ENCODE measurements at places on chromosomes 6 and 20.

- DNase-seq, result no peak
Measured at GRCh38 chr20:24588047-24588635, 118.7 kb downstream of the SYNDIG1 start.

- no peak for DNase-seq
Measured at GRCh38 chr20:5848711-5849505, 98.7 kb downstream of the SHLD1 start.

DNA sequence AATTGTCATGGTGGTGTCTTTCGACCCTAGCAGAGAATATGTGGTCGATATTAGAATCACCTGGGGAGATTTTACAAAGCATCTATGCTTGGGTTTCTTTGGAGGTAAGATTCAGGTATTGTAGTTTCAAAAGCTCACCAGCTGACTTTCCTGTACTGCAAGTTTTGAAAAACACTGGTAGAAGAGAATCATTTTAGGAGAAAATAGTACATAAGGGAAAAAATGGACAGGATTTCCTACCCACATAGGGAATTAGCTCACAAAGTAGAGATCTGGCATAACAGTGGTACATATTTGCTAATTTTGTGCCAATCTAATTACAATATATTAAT is 27.4 kb upstream of the ABT1 start:
- DNase-seq, result no peak

GRCh38 chr6:107822176-107823046 is 1.7 kb downstream of the SCML4 start:
- no peak for DNase-seq

- DNase-seq, result no peak
Measured at GRCh38 chr6:139473231-139473701, 98.8 kb upstream of the CITED2 start.

GRCh38 chr6:131400054-131400778 is 172.8 kb upstream of the ARG1 start:
- DNase-seq, result no peak

DNA sequence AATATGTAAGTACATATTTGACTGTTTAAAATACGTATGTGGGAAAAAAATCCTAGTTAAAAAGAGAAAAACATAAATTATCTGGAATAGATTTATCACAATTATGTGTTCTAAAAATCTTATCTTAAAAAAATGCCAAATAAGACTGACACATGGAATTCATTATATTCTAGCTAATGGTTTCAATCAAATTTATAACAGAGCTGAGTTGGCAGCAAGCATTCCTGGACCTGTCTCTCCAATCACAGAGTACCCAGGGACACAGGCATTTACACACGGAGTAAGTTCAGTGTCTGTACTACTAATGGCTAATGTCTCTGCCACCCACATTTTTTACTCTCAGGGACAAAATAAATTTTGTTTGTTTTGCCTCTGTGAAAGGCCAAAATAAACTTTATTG is 122.3 kb downstream of the RPS12 start:
- no peak for DNase-seq

- DNase-seq, result no peak
Measured at GRCh38 chr20:41902346-41902745, 284.2 kb upstream of the CHD6 start.

DNA sequence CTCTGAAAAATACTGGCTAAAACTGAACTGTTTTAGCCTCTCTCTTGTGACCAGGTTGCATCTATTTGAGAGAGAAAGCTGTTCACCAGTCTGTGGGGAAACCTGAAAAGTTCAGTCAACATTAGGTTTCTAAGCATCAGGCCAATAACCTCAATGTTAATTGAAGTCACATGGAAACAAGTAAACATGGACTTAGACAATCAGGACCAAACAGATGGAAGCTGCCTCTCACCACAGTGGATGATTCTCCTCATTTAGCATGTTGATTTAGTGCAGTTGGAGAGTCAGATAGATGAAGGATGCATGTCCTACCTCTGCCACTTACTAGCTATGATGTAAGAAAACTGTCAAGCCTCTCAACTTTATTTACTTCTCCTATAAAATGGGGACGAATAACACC is 18.2 kb downstream of the SCGN start:
- DNase-seq, result no peak

- no peak for DNase-seq
Measured at GRCh38 chr20:58638467-58639181, 12.5 kb upstream of the STX16 start.

DNA sequence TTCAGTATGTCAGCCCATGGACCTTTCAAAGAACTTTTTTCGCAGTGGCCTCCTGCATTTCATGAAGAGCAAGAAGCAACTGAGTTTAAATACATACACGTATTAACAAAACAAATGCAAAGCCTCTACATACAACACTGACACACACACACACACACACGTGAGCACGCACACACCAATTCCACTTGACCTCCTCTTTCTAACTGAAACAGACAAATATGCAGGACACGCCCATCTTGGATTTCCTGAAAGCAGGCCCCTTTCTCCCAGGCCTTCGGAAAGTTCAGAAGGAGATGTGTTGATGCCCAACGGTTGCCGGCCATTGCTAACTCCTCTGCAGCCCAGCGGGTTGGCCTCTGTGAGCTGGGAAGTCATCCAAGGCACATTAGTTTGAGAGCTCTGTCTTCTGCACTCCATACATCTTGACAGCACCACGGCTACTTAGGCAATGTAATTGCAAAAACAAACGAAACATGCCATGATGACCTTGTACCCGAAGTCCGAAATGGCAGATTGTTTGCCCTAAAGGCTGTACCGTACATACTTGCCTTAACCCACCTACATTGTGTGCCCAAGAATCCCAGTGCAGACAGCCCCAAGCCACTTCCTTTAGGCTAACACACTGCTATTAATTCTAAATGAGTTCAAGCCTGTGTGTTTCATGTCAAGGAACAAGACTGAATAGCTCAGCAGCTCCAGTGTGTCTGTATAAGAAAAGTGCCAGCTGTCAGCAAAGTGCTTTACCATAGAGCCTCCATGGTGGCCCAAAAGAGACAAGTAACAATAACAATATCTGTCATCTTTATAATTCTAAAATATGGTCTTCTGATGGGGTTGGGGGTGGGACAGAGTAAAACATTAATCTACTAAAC is 138.8 kb upstream of the RNF217 start:
- no peak for DNase-seq

DNA sequence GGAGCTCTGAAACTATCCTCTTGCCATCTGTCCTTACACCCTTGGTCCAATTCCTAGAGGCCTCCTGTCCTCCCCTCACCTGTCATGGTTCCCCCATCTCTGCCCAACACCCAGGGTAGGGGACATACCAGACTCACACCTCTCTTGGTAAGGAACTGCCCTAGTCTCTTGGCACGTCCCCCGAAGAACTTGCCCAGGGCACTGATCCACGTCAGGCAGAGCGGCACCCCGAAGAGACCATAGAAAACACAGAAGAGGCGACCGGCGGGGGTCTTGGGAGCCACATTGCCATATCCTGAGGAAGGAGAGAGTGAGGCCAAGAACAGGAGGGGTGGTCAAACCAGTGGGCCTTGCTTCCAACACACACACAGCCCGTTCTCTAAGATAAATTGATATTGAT is 34.8 kb downstream of the KCNK5 start:
- DNase-seq, result no peak

GRCh38 chr6:25050356-25050755 is 114.6 kb upstream of the RIPOR2 start:
- DNase-seq, result no peak

GRCh38 chr20:52593654-52594053 is 378.5 kb upstream of the TSHZ2 start:
- DNase-seq, result no peak

DNA sequence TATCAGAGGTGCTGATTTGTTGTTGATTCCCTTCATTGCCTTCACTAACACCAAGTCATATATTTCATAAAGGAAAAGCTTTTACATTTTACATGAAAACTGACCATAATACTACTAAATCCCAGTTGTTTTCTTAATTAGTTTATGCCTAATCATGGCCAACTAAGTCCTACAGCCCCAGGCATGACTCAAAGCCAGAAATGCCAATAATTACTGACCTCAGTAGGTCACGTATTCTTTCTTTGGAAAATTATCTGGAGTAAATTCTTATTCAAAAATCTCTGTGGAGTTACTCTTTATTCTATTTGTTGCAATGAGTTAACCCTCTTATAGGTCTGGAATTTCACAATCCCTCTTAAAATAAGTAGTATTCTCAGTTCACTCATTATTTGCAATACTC is 13.5 kb upstream of the MYB start:
- no peak for DNase-seq

- DNase-seq, result no peak
Measured at GRCh38 chr6:87264481-87264880, 57.9 kb upstream of the SMIM8 start.

DNA sequence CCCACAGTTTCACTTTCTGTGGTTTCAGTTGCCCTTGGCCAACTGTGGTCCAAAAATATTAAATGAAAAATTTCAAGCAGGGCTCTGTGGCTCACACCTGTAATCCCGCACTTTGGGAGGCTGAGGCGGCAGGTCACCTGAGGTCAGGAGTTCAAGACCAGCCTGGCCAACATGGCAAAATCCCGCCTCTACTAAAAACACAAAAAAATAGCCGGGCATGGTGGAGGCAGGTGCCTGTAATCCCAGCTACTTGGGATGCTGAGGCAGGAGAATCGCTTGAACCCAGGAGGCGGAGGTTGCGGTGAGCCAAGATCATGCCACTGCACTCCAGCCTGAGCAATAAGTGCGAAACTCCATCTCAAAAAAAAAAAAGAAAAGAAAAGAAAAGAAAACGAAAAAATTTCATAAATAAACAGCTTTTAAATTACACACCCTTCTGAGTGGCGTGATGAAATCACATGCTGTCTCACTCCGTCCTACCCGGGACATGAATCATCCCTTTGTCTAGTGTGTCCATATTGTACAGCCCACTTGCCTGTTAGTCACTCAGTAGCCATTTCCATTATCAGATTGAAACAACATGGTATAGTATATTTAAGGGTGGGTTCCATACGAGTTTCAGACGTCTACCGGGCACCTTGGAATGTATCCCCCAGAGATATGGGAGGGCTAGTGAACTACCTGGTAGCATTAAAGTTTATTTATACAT is 11.7 kb downstream of the PTPRK start:
- DNase-seq, result no peak

- no peak for DNase-seq
Measured at GRCh38 chr6:17419189-17419575, 25.8 kb downstream of the CAP2 start.

- DNase-seq, result no peak
Measured at GRCh38 chr6:144710207-144710606, 425.1 kb downstream of the UTRN start.

DNA sequence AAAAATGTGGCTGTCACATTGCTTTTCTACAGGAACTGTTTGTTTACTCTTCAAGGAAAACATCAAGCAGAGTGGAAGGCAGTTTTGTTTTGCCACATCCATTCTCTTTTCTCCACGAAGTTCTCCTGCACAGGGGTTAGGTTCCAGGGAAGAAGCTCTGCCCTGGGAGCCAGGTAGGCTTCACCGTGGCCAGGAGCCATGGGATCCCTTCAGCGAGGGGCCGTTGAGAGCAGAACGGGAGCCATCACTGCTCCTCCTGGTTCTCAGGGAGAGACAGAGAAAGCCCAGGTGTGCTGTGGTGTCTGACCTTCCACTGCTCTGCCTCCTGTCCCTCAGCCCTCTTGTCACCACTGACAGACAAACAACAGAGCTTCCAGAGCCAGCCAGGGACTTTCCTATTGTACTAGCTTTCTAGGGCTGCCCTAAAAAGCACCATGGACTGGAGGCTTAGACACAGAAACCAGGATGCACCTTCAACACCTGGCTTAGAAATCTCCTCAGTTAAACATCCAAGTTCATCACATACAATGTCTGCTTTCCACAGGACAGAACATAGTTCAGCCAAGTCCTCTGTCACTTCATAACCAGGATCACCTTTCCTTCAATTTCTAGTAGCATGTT is 75.6 kb upstream of the SLC22A23 start:
- DNase-seq, result no peak

DNA sequence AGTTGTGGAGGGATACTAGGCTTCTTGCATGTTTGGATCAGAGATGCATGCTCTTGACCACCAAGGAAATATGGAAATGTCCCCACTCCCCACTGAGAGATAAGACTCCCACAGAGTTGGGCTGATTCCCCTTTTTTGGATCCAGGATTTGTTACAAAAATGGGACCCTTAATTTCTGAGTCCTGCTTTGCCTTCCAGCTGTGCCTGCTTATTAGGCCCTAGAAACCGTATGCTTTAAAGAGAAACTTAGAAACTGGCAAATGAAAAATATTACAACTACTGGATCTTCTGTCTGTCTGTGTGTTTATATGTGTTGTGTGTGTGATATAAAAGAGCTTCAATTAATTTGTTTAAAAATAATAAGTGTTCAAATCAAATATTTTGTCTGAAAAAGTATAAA is 817.6 kb upstream of the CITED2 start:
- DNase-seq, result no peak

DNA sequence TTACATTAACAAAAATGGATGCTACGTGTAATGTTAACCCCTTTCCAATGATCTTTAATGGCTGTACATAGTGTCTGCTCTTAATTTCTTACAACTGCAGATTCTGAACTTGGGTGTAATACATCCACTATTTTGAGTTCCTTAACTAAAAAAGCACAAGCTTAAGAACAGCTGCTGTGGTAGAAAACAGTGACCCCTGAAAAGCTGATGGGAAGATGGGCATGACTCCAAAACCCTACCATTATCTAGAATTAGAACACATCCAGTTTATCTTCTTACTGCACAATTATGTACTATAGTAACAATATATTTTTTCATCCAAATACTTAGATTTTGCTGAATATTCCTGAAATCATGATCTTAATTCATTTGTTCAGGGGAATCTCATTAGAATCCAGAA is 49.3 kb downstream of the LYRM4 start:
- no peak for DNase-seq

- DNase-seq, result no peak
Measured at GRCh38 chr6:143807103-143807772, 35.9 kb upstream of the LTV1 start.
